ENCODE measurements at places on chromosomes 5 and 9. TPM values are rescaled to one million over a fixed set of nuclear protein-coding genes. Genes with fewer than 3 reads are reported as not detected.

- no peak for DNase-seq
Observed at GRCh38 chr9:26061948-26062575, 383.8 kb upstream of the TUSC1 start.

- no peak for DNase-seq
Observed at GRCh38 chr5:156147261-156147943, 179.6 kb upstream of the SGCD start.

GRCh38 chr9:37951671-37952449 lies 47.9 kb upstream of the SLC25A51 start:
- no peak for DNase-seq

- DNase-seq = no peak
Observed at GRCh38 chr9:133954862-133955529, 37.1 kb downstream of the VAV2 start.

- no peak for DNase-seq
Observed at GRCh38 chr9:127972236-127972871, 8.4 kb downstream of the EEIG1 start.

GRCh38 chr5:177393206-177393765 lies 7.2 kb downstream of the PFN3 start:
- no peak for DNase-seq

DNA sequence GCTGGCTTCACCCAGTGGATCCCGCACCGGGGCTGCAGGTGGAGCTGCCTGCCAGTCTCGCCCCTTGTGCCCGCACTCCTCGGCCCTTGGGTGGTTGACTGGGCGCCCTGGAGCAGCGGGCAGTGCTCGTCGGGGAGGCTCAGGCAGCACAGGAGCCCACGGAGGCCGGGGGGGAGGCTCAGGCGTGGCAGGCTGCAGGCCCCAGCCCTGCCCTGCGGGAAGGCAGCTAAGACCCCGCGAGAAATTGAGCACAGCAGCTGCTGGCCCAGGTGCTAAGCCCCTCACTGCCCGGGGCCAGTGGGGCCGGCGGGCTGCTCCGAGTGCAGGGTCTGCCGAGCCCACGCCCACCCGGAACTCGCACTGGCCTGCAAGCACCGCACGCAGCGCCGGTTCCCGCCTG lies 3.7 kb upstream of the ADAMTS6 start:
- no peak for DNase-seq

- no peak for DNase-seq
Observed at GRCh38 chr9:121325387-121325786, 44.7 kb downstream of the STOM start.

DNA sequence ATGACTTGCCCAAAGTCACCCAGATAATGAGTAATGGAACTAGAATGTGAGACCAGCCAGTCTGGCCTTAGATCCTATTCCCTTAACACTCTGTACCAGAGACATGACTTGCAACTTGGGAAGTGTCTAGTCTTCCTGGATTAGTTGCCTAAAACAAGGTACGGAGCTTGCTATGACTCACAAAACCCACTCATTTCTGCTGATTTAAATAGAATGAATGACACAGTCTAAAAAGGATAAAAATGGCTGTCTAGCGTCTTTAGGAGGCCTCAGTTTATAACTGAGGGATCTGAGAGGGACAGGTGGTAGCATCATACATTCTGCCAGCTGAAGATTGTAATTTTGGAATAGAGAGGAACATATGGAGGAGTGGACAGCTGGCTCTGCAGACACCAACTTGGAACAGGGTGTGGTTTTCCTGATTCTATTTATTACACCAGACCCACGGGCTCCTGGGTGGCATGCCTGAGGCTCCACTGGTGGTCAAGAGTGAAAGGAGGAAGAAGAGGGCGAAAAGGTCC lies 62.7 kb downstream of the ABLIM3 start:
- DNase-seq = no peak

Gene PCDHB9
- total RNA-seq = not detected

Gene GARIN3
- total RNA-seq = 0.47 TPM

Gene FOXB2
- total RNA-seq = not detected

Gene ANKHD1
- total RNA-seq = 89.6 TPM

Gene BTNL8
- 0.12 TPM for total RNA-seq
